ENCODE measurements at places on chromosomes 5 and 9.

GRCh38 chr9:93659044-93659836 lies 82.9 kb downstream of the PHF2 start:
- no peak for DNase-seq

- DNase-seq = no peak
These were observed 199.7 kb downstream of the NNT start for GRCh38 chr5:43802651-43803050.

GRCh38 chr5:2904956-2905355 lies 153.5 kb upstream of the IRX2 start:
- no peak for DNase-seq

DNA sequence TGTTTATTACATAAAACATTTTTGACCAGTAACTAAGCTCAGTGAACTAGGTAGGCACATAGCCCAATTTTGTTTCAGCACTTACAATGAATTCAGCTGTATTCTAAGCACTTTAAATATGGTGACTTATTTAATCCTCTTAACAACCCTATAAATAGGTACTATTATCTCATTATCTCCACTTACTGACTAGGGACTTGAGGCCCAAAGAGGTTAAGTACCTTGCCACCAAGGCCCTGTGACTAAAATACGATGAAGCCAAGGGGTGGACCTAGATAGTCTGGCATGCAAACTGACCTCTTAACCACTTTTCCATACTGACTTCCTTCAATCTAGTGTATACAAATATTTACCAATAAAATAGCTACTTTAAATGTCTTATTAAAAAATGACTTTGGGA lies 266.4 kb downstream of the ZNF608 start:
- DNase-seq = no peak

GRCh38 chr5:26622947-26623346 lies 415.4 kb downstream of the CDH9 start:
- DNase-seq = no peak

- peak; percentile 53 for DNase-seq
These were observed 22.7 kb upstream of the LECT2 start for GRCh38 chr5:135977375-135977928.

DNA sequence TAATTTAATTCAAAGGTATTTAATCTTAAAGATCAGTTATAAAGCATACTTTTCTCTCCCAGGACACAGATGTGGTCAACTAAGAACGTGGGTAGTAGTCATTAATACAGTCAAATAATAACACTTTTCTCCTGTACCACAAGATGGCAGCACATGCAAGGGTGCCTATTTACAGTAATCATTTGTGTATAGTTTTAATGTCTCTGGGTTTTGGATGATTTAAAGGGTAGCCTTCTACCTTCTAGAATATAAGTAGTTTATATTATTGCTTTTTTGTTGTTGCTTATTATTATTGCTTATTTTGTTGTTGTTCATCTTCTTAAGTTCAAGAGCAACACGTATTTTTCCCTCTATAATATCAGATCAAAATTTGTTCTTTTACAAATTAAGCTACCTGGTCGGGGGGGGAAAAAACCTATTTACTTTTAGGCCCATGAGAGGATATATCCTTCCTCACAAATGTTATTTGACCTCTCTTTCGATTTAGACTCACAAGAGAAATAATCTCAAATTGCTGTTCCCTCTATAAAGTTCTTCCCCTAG lies 59.6 kb upstream of the SLC27A6 start:
- DNase-seq = peak; percentile 78

GRCh38 chr5:175321927-175322532 lies 122.0 kb downstream of the DRD1 start:
- DNase-seq = peak; percentile 11

DNA sequence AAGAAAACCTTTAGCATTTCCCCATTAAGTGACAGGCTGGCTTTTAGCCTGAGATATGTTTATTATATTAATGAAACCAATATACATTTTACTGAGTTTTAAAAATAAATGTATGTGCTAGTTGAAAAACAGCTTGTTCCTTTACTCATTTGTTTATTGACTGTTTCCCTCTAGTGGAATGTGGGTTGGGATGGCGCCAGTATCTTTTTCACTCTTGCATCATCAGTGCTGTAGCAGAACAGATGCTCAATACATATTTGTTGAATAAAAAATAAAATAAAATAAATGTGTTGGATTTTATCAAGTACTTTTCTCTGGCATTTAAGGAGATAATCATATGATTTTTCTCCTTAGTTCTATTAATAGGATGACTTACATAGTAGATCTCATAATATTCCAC lies 43.0 kb downstream of the FSTL4 start:
- DNase-seq = no peak

DNA sequence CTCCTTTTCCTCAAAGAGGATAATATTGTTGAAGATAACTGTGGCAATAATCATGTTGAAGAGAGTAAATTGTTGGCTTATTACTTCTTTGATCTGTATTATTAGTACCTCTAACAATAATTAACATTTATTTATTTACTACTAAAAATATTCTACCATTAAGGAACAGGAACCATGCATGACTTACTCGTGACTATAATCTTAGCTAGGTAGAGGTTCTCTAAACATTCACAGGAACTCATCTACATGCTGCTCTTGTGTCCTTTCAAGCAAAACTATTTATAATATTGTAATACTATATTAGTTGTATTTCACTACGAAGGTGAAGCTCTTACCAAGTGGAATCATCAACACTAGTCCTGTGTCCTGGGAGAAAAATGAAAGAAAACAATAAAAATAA lies 3.1 kb downstream of the SOX30 start:
- no peak for DNase-seq

DNA sequence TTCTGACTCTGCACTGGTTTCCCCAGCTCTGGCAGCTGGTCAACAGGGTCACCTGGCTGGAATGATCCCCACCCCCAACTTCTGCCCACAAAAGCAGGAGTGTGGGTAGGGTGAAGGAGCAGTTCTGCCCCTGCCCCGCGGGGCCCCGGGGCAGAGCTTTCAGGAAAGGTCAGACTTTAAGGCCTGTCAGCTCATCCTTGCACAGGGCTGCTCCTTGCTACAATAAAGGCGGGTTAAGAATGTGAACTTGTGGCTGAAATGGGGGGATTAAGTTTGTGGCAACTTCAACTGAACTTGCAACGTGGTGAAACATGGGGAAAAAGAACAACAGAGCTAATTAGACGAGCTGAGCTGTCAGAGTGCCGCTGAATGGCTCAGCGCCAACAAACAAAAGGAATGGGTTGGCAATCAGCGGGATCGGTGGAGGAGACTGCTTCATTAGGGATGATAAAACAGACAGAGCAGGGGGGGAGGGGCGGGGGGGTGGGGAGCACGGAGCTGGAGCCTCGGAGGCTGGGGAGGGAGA lies 50.8 kb downstream of the CRB2 start:
- no peak for DNase-seq
